ENCODE measurements at places on chromosomes 7 and 10.

DNA sequence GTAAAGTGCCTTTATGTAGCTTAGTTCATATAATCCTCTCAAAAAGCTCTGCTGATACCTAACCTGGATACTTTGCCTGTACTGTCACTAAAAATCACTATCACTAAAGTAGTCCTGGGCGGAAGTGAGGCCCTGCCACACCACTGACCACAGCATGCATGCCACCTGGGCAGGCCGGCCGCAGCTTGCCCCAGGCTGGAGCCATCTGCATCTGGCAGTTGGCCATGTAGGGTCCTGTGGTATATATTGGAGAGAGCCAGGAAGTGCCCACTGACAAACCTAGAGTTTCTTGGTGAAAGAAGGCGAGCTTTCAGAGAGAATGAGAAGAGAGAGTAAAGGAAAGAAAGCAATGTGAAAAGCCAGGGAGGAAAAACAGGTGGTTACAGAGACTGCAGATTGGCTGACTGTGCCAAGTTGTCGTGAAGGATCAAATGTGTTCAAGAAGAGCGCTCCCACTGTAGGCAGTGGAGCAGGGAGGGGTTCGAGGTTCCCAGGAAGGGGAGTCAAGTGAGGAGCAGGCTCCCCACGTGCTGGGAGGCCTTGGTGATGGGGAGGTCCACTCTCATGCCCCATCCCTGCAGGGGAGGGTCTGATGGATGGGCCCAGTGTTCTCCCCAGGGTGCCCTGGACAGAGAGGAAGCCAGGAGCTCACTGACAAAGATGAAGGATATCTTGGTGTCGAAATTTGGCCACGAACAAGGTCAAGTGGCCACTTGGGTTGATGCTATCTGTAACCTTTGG lies 13.6 kb downstream of the LOXL4 start:
- no peak for DNase-seq

DNA sequence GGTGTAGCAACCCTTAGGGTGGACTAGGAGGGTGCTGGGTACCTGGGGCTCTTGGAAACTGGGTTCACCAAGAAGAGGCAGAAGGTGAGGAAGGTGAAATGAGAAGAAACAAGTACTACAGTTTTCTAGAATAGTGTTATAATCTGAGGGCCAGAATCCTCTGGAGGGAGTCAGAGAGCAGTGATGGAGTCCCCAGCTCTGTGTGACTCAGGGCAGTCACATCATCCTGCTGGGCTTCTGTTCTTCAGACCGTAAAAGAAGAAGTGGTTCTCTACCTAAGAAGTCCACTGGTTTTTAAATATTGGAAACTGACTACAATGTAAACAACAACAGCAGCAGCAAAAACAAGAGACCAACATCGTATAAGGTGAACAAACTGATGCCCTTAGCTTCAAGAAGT lies 197.3 kb downstream of the PRPF18 start:
- peak; percentile 28 for DNase-seq

DNA sequence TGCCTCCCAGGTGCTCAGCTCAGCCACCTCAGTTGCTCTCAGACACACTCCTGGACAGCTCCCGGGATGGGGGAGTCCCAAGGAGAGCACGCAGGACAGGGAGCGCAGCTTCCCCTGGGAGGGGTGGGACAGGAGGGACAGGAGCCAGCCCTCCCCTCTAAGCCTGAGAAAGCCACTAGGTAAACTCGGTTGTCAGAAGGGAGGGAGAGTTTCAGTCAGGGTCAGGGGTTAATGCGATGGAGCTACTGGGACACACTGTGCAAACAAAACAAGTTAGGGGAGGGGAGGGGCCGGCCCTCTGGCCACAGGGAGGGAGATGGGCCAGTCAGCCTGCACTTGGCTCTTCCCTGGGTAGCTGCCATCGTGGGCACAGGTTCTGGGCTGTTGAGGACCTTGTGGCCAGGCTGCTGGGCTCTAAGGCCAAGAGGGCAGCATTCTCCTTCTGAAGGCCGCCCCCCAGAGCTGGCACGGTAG lies 31.1 kb downstream of the KAZALD1 start:
- DNase-seq = no peak

DNA sequence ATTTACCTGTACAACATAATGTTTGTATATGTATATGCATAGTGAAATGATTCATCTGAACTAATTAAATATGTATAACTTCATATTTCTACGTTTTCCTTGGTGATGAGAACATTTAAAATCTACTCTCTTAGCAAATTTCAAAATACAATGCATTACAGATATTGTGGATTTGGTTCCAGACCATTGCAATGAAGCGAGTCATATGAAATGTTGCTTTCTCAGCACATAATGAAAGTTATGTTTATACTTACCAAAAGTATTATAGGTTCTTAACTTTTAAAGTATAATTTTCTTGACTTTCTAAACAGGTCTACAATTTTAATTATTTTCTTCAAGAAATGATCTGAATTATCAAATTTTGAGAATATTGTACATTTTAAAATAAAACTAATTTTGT lies 189.2 kb downstream of the CSTF2T start:
- DNase-seq = no peak

DNA sequence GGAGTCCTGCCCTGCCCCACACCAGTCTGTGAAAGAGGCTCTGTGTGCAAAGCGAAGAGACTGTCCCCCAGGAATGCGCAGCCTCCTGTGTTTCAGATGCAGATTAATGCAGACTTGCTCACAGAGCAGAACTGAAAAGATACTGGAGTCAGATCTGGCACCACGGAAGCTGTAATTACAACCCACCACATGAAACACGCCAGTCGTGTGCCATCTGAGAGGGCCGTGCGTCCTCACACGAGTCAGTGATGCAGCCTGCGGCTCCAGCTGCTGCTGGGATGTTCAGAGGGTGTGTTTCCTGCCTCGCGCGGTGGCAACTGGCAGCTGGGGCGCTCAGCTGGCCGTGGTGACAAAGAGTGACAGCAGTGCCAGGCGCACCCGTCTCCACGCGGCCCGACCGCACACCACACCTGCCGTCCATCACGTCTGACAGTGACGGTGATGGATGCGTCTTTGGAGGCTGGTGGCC lies 50.0 kb downstream of the NKX6-2 start:
- DNase-seq = no peak

DNA sequence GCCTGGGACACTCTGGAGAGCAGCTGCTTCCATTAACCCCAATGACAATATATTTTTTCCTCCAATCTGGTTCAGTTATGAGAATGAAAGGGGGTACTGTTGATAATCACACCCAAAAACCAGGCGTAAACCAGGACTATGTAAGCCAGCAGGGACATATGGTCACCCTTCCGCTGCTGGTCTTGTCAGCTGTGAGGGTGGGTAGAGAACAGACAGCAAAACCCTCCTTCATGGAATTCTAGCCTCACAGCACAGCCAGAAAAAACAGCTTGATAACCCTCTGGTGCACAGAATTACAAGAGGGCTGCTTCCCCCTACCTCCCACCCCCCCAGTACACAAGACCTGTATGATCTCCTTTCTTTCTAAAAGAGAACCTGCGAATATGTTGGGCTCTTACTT lies 368.8 kb upstream of the ZMIZ1 start:
- DNase-seq = no peak

GRCh38 chr7:155804431-155804831 lies 7.8 kb downstream of the SHH start:
- no peak for DNase-seq

- DNase-seq = no peak
Observed at GRCh38 chr7:48351900-48352299, 180.6 kb downstream of the ABCA13 start.

- no peak for DNase-seq
Observed at GRCh38 chr10:100923580-100923979, 10.8 kb downstream of the SLF2 start.

DNA sequence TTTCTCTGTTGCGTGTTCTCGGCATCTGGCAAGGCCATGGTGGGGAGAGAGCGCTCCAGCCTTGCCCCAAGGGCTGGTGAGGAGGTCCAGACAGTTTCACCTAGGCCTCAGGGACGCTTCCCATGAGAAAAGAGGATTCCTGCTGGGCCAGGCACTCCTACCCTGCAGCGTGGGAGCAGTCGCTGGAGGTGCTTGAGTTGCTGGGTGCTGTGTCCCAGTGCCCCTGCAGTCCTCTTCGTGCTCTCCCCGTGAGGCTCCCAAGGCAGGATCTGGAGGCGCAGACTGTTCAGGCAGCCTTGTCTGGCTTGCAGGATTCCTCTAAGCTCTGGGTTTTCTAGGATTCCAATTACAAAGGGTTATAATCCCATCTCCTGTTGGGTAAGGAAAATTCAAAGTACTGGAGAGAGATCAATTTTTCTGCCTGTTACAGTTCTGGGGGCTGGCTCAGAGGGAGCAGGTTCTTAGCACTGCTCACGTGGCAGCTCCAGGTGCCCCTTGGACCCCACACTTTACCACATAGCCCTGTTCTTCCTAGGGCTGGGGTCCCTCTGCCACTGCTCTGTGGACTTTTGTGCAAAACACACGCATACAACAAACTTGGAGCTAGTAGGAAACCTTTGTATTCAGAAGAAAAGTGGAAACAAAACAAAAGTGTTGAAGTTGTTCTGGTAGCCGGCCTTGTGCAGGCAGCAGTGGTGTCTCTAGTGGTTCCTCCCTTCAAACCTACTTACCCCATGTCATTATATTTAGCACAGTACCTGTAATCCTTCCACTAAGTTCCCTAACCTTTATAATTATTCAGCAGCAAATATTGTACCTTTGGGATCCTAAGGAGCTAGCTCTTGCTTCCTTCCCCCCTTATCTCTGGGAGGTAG lies 60.5 kb downstream of the CCNY start:
- no peak for DNase-seq

GRCh38 chr10:78736926-78737630 lies 331.7 kb upstream of the ZMIZ1 start:
- no peak for DNase-seq

GRCh38 chr7:151700586-151701165 lies 176.2 kb downstream of the PRKAG2 start:
- no peak for DNase-seq

DNA sequence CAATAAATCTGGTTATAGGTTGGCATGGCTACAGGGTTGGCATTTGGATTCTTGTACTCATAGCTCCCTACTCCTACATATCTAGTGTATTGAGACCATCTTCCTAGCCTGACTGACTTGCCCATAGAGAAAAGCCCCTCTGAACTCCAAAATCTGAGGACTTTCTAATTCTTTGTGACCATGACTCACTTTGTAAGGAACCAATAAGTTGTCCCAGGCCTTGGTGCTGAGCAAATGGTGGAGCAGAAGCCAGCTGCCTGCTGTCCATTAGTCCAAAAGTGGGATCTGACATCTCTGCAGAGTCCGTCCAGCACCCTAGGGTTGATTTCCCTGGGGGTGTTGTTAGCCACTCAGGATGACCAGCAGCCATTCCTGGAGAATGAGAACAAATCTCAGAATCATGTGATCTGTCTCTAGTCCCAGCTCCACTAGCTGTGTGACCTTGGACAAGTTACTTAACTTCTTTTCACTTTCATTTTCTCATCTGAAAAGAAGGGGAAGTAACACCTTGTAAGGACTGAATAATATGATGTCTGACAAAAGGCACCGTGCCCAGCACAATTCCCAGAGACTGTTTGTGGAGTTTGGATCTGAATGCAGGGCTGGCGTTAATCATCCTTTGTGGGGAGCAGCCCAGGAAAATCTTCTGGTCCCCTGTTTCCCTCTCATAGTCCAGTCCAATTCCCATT lies 44.1 kb downstream of the MTURN start:
- DNase-seq = no peak

- DNase-seq = no peak
Observed at GRCh38 chr7:78172267-78172757, 373.7 kb downstream of the PHTF2 start.

- DNase-seq = no peak
Observed at GRCh38 chr10:36479073-36479472, 646.3 kb upstream of the ANKRD30A start.

- no peak for DNase-seq
Observed at GRCh38 chr7:95209276-95209675, 115.1 kb downstream of the PON1 start.

DNA sequence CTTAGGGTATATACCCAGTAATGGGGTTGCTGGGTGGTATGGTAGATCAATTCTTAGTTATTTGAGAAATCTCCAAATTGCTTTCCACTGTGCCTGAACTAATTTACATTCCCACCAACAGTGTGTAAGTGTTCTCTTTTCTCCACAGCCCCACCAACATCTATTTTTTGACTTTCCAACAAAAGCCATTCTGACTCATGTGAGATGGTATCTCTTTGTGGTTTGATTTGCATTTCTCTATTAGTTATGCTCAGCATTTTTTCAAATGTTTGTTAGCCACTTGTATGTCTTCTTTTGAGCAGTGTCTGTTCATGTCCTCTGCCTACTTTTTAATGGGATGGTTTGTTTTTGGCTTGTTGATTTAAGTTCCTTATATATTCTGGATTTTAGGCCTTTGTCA lies 66.4 kb downstream of the MGAM2 start:
- no peak for DNase-seq

DNA sequence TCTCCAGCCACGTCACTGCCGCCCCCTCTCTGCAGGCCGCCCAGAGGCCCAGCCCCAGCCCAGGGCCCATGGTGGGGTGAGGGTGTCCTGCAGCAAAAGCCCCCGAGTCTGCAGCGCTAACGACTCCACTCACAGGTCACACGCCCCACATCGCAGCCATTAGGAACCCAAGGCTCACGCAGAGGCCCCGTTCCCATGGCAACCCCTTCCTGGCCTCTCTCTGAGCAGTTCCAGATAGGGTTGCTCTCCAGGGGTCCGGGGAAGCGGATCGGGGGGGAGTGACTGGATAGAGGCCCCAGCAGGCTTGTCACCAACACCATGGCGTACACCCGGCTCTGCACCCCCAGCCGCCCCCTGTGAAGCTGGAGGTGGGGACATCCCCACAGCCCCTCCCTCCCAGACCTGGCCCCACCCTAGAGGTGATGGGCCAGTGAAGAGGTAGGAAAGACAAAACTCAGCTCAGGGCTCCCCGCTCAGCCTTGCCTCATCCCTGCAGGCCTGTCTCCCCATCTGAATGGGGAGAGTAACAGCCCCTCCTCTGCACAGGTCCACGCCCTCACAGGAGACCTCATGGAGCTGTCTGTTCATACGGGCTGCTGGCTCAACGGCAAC lies 41.2 kb downstream of the TNRC18 start:
- DNase-seq = no peak

DNA sequence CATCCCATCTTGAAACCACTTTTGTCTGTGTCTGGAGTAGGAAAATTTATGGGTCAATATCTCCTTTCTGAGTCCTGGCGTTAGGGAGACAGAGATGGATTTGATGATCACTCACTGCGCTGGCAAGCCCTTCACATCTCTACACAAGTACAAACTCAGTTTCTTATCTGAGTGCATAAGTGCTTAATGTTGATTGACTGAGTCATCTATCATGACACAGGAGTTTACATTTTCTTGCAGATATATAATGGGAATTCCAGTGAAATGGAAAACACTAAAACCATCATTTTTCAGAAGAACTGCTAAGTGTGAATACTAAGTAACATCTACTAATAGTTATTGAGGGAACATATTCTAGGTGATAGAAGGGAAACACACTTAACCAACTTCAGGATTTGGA lies 763.9 kb upstream of the COBL start:
- DNase-seq = no peak

GRCh38 chr7:95784796-95785195 lies 12.4 kb downstream of the DYNC1I1 start:
- no peak for DNase-seq

- DNase-seq = peak; percentile 4
Observed at GRCh38 chr10:79948976-79949722, at the start of gene SFTPD. Gene SFTPD, minus strand, starts transcription at chr10:79949105. Its CDS starts 2,446 bp downstream, at chr10:79946659.

Measured in AG08396 (cell line).